ENCODE measurements at places on chromosomes 7 and 10. TPM values are rescaled to one million over a fixed set of nuclear protein-coding genes. Genes with fewer than 3 reads are reported as not detected.

The DNAH11 gene
- total RNA-seq: under 0.01 TPM

The RAMP3 gene
- 0.58 TPM for total RNA-seq

The SEMA4G gene
- total RNA-seq: 2.3 TPM

The RRP12 gene
- 11.8 TPM for total RNA-seq

The MAP3K8 gene
- 12.6 TPM for total RNA-seq

The CNPY4 gene
- total RNA-seq: 37.7 TPM

The SAMD9L gene
- total RNA-seq: 21.0 TPM

The PRPS1L1 gene
- not detected for total RNA-seq

The AKR1C1 gene
- 528 TPM for total RNA-seq

The ELAPOR2 gene
- total RNA-seq: 4.2 TPM

The PLAU gene
- 114 TPM for total RNA-seq

The MEPCE gene
- 38.2 TPM for total RNA-seq

The GPER1 gene
- total RNA-seq: 4.9 TPM

The HOXA3 gene
- total RNA-seq: 3.0 TPM

The HYAL4 gene
- total RNA-seq: 0.17 TPM

The POR gene
- 98.8 TPM for total RNA-seq

The ZNF212 gene
- 6.5 TPM for total RNA-seq

The SYT15 gene
- 0.15 TPM for total RNA-seq

The CFTR gene
- not detected for total RNA-seq

The CDC14C gene
- 0.17 TPM for total RNA-seq

Data from smooth muscle cell of trachea (primary cell).